ENCODE measurements at places on chromosomes 4 and X.

DNA sequence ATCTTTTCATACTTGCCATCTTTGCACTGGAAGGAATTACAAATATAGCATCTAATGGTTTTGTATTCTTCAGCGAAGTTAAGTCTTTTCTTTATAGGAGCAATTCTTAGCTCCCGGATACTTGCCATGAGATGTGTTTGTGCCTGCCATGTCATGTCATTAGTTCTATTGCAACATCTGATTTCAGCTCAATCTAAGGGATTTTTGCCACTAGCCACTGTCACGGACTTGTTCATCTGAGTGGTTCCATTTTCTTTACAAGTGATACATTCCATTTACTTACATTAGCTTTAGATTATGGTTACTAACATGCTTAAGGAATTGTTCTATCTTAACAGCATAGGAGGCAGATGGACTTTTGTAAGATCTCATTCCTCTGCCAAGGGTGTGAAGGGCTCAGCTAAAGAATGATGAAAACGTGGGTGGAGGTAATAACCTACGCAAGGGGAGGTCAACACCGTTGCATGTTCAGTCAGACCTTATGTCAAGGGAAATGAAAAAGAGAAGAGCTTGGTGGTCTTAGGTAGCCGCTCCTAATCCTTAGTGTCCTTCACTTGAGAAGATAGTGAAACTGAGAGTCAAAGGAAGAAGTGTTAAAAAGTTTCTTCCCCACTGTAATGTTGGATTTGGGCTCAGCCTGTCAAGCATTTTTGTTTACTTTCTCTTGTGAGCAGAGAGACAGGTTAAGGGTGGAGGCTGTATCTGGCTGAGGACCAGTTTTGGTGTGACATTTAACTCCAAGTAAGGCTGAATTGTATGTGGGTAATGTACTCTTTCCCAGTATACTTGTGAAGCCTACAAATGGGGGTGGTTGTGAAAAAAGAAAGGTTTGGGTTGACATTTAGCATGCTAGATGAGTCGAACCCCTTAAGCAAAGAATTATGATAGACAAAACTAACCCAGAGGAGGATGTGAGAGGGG, 3.6 kb upstream of the KLHL2 start:
- no peak for DNase-seq

DNA sequence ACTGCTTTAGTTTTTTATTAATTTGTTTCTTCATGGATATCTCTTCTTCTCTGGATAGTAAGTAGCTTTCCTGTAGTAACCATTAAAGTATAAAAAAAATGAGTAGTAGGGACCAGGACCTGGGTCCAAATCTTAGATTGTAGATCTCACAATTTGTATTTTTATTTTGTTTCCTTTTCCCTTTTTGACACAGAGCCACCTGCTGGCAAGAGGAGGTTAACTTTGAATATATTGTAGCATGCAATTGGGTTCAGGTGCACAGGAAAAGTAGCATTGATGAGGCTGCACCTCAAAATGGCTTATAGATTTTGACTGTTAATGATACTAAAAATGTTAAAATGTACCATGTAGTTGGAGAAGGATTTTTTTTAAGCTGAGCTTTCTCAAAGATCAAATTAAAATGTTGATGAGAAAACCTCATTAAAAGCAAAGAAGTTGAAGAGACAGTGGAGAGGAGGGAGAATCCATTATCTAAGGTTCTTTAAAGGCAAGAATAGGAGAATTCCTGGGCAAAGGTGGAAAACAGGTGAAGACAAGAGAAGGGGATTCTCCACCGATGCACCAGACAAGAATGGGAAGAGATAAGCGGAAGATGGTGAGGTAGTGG, 48.3 kb upstream of the HPGDS start:
- no peak for DNase-seq

DNA sequence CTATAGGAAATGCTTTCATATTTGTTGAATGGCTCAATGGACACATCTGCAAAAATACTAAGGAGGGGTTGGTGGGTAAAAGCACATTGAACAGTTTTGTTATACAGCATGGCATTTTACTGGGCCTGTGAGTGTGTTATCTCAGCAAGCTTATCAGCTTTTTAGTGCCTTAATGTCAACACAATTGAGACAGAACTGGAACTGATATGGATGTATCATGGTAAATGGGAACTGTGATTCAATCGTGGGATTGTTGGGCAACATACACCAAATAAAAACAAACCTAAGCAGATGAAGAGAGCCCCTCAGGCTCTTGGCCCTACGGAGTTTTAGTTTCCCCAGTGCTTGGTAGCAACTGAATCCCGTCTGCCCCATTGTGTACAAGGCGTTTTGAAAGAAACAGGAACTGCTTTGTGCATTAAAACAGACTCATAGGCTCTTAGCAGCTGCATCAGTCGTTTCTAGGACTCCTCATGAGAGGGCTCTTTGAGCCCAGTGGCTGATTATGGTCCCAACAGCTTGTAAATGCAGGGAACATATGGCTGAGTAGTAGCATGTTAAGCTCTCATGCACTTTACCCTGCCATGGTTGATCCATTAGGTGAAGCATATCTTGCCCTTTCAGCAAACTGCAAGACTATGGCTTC, 7.3 kb downstream of the GPR119 start:
- no peak for DNase-seq

DNA sequence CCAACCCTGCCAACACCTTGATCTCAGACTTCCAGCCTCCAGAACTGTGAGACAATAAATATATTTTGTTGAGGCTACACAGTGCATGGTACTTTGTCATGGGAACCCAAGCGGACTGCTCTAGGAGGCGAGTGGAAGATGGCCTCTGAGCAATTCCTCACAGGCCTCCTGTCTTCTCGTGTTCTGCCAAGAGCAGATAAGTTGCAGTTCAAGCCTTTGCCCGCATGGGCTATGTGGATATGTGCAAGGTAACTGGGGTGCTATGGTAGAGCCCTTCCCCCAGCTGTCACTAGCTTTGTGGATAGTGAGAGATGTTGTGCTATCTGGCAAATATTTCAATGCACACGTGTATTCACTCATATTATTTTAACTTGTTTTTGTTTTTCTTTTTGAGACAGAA, 156.0 kb upstream of the BCOR start:
- no peak for DNase-seq

DNA sequence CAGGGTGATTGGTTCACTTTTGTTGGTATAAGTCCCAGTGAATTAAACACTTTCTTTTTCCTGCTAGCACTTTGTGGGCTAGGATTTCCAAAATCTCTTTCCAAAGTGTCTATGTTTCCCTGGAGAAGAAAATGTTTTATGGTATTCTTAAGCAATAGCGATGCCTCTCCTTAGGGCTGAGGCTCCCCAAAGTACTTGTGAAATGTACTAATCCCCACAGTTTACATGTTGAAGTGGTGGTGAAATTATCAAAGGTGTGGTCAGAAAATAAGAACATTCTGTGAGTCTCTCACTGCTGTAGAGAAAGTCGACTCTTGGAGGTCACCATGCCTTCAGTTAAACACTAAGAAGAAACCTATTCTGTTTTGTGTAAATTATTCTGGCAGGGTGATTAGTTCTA, 51.5 kb upstream of the AMELX start:
- no peak for DNase-seq

DNA sequence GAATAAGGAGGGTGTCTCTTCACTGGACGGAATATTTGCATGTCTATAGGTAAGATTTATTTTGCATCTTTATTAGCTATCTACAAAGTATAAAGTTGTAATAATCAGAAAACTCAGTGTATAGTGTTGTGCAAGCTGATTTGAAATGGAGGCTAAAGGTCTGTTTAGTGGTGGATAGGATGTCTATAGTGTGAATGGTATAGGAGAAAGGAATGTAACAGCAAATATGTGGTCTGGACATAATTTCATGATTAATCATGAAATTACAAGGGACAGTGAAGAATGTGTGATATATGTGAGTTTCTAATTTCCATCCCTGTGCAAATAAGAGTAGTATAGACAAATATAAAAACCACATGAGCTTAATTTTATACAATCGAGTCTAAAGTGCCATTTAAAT, 79.3 kb upstream of the CAMK2D start:
- DNase-seq: no peak

GRCh38 chr4:75841641-75842520, 60.4 kb downstream of the PPEF2 start:
- DNase-seq: no peak

DNA sequence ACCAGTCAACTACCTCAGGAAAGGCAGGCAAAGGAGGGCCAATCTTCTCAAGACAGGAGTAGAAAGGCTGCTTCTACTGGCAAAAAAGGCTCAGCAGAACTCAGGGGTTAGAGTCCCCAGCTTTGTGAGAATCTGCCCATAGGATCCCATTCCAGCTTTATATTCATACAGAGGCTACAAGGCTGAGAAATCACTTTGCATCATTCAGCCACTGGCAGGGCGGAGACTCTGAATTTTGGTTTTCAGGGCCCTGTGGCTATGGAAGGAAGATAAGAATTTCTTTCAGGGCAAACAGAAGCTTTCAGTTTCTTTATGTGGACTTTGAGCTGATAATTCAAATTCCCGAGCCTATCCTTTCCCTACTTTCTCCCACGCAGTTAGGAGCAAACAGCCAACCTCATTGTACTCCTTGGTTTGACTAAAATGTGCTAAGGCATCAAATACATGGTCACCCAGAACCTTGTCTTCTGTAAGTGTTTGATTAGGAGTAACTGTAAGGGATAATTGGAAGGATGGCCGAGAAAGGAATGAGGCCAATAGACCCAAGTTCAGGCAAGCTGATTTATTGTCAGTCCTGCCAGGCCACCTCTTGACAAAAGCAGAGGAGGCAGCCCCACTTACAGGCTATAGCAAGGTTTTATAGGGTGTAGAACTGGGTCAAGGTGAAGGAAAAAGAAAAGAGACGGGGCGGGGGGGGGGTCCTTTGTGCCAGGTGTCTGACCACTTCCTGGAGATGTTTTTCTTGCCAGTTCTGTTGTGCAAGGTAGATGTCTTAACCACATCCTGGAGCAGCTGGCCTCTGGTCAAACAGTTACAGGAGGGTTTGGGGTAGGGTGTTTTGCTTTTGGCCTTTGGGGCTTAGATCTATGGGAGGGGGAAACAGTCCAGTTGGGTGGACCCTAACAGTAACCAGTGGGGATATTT, 165.3 kb upstream of the PPP1R2C start:
- no peak for DNase-seq

DNA sequence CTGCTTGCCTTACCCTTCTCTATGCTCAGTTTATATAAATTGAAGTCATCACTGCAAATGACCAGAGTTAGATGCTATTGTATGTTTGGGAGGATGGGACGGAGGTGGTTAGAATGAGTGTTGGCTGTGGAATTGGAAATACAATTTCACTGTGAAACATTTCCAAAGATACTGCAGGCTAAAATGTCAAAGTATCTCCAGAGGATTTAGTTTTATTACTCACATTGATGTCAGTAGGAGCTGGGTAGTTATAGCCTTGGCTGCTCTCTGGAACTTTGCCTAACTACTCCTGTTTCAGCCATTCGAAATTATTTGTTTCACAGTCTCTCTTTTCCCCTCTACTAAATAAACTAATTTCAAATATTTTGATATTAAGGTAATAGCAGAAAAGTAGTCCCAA, 92.6 kb upstream of the PPP3CA start:
- no peak for DNase-seq

DNA sequence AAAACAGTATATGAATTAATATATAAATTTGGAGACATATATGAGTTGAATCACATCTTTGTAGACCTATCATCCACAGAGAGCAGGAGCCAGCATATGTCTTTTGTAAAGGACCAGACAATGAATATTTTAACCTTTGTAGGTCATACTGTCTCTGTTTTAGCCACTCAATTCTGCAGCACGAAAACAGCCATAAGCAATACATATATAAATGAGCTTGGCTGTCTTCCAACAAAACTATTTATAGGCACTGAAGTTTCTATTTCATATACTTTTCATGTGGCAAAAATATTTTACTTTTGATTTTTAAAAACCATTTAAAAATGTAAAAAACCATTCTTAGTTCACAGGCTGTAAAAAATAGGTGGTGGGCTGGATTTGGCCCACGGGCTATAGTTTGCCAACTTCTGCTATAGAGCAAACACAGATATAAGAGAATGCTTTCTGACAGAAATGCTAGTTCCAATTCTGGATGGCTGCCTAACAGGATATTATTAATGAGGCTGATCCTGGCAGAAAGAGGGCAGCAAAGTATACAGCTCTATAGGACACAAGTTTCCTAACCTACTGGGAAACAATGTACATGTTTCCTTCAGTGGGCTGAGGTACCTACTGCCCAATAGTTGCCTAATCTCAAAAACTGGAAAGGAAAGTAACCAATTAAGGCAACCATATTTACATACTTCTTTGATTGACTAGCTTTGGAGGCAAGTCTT, 58.1 kb upstream of the UCP1 start:
- DNase-seq: no peak

- DNase-seq: no peak
Observed at GRCh38 chr4:138869165-138869564, 146.4 kb upstream of the NOCT start.

GRCh38 chr4:43716721-43717395, 731.8 kb downstream of the KCTD8 start:
- no peak for DNase-seq

DNA sequence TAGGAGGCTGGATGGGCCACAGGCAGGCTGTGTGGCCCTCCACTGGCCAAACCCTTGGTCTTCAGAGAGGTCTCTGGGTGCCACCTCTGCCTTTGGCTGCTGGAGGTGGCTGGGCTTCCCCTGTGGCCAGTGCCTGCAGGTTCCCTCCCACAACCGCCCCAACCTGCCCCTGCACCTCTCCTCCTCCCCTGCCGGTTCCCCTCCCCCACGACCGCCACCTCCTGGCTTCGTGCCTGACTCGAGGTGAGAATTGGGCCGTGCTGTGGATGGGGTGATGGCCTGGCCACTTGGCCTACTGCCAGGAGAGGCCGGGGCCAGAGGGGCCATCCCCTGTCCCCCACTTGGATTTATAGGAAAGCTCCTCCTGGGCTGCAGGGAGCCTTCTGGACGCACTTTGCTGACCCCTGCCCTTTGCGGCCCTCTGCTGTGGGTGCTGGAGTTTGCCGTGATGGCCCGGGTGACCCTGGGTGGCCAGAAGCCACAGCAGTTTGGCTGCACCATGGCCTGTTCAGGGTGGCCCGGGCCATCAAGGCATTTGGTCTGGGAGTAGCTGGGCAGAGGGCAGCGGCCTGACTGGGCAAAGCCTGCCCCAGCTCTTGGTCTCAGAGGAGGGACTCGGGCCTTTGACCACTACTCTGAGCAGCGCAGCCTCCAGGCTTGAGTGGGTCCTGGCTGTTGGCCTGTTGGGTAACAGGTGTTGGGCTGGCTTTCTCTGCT, 3.8 kb downstream of the NAT8L start:
- DNase-seq: no peak

GRCh38 chr4:68283714-68284113, 38.2 kb upstream of the TMPRSS11B start:
- no peak for DNase-seq

DNA sequence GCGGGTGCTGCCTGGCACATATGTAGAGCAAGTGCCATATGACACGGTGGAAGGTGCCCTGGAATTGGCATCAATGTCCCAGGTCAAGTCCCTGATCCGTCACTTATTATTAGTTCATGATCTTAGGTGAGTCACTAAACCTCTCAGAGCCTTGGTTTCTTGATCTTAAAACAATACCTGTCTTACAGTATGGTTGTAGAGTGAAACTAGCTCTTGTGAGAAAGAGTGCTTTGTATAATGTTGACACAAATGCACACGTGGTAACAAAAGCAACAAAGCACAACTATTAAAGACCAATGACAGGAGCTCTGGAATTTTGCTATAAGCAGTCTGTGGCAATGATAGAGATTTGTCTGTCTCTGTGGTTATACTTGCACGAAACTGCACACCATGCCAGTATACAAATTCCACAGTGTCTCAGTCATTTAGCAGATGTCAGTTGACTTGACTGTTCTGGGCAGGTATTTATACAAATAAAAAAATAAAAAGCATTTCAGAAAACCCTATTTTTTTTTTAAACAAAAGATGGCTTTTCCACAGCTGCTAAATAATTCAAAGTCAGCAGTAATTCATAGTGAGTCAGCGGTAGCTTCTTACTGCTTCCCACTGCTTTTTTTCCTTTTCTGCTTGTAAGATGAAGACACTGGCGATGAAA, 19.7 kb upstream of the ACSL1 start:
- DNase-seq: no peak

Data from right kidney (tissue), 9 donors.